ENCODE measurements at places on chromosomes 6 and 20.

GRCh38 chr6:140437619-140438345 is 1063.3 kb upstream of the CITED2 start:
- DNase-seq, result no peak

- no peak for DNase-seq
Observed at GRCh38 chr20:4063631-4064030, 48.3 kb upstream of the RNF24 start.

- DNase-seq, result no peak
Observed at GRCh38 chr20:8425016-8425415, 292.9 kb downstream of the PLCB1 start.

GRCh38 chr6:47286301-47286700 is 23.4 kb downstream of the TNFRSF21 start:
- DNase-seq, result no peak

GRCh38 chr6:41039060-41039998 is at the start of gene UNC5CL:
Gene UNC5CL, minus strand, starts transcription at chr6:41039221. Its CDS starts 4,147 bp downstream, at chr6:41035074.
- peak; percentile 82 for DNase-seq

GRCh38 chr6:79034865-79035264 is 43.2 kb downstream of the PHIP start:
- no peak for DNase-seq

GRCh38 chr6:123640567-123641187 is 3.9 kb upstream of the TRDN start:
- DNase-seq, result no peak

DNA sequence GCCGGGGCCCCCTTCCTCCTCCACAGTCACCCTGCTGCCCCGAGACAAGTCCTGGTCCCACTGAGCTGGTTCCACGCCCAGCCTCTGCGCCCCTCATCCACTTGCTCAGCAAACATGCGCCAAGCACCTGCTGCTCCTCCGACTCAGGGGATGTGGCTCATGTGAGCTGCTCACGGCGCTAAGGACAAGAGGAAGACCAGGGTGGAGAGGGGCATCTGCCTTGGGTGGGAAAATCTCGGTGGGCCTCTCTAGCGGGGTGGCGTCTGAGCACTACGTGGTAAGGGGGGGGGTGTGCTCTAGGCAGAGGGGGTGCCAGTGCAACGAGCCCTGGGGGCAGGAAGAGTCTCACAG is 4.5 kb downstream of the LAMA5 start:
- DNase-seq, result no peak

DNA sequence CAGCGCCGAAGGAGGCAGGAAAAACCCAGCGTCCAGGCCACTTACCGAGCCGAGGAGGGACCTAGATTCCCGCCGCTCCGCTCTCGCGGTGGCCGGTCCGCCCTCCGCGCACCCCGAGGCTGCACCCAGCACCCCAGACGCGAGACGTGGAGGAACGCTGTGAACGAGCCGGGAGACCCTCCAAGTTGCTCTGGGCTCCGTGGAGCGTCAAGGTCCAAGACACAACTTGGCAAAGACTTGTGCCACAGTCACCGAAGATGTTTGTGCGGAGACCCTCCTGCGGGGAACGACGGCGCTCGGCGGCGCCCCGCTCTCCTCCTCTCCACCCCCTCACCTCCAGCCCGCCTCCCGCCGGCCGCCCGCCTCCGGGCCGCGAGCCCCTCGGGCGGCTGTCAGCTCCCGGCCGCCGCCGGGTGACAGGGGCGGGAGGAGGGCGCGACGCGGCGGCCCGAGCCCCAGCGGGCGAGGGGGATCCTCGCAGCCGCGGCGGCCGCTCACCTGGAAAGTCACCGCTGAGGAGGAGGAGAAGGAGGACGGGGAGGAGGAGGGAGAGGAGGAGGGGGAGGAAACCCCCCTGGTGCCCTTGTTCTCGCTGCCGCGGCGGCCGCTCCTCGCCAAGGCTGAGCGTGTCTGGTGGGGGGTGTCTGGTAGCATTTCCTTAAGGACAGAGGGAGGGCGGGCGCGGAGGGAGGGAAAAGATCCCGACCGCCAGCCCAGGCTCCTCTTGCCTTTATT is 637 bp upstream of the HIVEP2 start:
- peak; percentile 74 for DNase-seq

- DNase-seq, result no peak
Observed at GRCh38 chr20:8223091-8223870, 91.2 kb downstream of the PLCB1 start.

GRCh38 chr6:37793067-37793466 is 26.5 kb upstream of the ZFAND3 start:
- no peak for DNase-seq

DNA sequence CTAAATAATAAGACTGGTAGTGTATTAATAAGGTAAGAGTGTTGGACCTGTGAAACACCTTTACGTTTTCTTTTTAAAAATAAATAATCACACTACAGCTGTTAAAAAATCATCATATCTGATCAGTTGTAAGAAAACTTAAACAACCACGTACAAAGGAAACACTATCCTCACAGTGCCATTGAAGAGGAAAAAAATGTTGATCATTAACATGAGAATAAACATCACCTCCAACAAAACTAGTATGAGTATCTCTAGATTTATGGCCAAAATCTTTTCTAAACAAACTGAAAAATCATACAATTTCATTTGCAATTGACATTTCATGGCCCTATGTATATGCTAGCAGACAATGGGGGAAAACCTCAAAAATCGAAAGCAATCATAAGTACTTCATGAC is 590 bp downstream of the EYS start:
- DNase-seq, result no peak

- DNase-seq, result no peak
Observed at GRCh38 chr6:30826961-30827342, 57.4 kb upstream of the DDR1 start.

DNA sequence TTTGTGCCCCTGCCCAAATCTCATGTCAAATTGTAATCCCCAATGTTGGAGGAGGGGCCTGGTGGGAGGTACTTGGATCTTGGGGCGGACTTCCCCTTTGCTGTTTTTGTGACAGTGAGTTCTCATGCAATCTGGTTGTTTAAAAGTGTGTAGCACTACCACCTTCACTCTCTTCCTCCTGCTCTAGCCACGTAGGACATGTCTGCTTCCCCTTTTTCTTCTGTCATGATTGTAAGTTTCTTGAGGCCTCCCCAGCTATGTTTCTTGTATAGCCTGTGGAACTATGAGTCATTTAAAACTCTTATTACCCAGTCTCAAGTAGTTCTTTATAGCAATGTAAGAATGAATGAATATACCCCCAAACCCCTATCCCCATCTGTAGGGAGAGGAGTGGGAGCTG is 1013.7 kb upstream of the MAP3K7 start:
- no peak for DNase-seq

DNA sequence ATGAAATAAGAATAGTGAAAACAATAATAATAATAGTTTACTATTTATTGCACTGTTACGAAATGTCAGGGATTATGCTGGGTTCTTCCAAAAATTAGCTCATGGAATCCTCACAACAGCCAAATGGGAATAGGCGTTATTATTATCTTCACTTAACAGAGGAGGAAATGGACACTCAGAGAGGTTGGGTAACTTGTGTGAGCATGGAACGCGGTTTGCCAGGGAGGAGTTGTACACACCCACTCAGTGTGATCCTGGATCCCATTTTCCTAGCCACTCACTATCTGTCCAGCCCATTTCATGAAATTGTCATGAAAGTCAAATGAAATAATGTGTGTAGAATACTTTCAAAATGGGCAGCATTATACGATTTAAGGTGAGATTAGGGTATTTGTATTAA is 4.6 kb downstream of the NELFCD start:
- no peak for DNase-seq

GRCh38 chr6:159828074-159828473 is 28.0 kb downstream of the PNLDC1 start:
- no peak for DNase-seq

DNA sequence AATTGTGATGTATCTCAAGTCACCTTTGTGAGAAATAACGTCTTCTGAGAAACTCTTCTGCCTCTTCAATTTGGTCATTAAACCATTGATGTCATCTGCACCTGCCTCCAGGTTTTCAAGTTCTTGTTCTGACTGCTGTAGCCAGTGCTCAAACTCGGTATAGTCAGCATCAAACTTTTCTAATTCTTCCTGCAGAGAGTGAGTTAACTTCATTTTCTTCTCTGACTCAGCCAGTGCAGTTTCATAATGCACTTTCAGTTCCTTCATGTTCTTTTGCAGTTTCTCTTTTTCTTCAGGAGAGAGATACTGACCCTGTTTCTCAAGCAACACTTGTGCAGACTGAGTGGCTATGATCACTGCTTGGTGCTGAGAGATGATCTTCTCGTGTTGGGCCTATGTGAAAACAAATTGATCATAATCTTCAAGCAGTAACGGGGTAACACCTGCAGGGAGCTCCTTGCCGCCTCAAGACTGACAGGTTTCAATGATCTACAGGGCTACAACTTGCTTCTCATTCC is 48.8 kb downstream of the DST start:
- DNase-seq, result peak; percentile 9

- no peak for DNase-seq
Observed at GRCh38 chr6:15363164-15363522, 117.3 kb downstream of the JARID2 start.

DNA sequence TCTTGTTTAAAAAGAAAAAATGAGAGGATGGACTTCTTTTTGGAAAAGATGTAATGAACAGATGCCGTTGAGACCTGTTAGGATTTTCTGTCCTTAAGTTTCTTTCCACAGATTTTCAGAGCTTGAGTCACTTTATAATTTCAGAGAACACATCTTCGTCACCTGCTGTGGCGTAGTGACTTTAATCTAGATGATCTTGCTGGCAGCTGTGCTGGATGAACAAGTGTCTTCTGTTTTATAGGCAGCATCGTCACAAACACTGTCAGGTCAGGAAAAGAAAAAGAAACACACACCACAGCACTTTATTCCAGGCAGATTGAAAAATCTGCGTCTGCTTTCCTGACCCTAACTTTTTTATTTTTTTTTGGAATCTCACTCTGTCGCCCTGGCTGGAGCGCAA is 35.7 kb upstream of the GCNT2 start:
- no peak for DNase-seq

GRCh38 chr6:170048615-170049256 is 242.1 kb downstream of the DLL1 start:
- no peak for DNase-seq

- no peak for DNase-seq
Observed at GRCh38 chr6:158038291-158039177, 56.9 kb downstream of the SYNJ2 start.

- DNase-seq, result no peak
Observed at GRCh38 chr6:53579338-53579737, 34.4 kb upstream of the GCLC start.

DNA sequence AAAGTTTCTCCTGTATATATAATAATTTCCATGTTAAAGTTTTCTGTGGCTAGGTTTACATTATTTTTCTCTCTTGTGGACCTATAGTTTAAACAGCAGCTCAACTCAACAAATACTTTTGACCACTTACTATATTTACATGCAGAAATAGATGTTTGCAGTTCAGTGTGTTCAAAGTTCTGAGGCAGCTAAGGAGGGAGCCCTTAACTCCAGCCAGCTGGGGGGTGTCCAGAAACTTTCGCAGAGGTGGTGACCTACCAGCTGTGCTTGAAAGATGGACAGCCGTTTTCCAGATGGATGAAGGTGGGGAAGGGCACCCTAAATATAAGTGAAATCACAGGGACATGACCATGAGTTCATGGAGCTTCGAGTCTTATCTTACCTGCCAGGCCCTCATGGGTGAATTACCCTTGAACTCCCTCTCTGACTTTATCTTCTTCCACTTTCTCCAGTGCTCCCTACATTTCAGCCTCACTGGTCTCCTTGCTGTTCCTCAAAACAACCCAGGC is 33.4 kb downstream of the DHX35 start:
- no peak for DNase-seq

DNA sequence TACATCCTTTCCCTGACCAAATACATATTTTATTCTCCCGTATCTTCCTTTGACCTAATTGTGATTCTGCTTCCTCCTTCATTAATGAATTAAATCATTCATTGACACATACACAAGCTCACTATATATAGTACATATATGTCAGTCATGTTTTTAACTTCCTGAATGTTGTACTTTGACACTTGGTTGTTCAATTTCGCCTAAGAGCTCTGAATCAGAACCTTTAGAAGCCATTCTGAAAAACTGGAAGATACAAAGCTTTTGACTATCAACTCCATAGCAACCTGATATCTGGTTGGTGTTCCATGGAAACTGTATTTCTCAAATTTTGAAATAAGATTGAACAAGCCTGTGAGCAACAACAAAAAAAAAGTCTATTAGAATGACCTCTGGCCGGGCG is 27.3 kb upstream of the HFE start:
- DNase-seq, result no peak

DNA sequence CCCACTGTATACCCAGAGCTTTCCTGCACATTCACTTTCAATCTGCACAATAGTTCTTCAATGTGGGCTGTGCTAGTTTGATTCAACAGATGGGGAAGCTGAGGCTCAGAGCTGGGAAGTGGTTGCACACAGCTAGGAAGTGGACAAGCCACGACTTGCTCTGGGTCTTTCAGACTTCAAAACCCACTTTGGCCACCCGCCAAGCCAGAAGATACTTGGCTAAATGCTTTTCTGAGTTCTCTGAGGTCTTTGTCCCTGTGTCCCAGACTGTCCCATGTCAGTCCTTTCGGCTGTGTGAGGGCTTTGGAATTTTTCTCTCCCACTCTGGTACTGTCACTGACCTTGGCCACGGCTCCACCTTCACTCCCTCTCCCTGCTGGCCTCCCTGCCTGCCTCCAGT is 10.6 kb downstream of the PDYN start:
- DNase-seq, result no peak

GRCh38 chr6:3147914-3148757 is 9.2 kb downstream of the TUBB2A start:
- no peak for DNase-seq

DNA sequence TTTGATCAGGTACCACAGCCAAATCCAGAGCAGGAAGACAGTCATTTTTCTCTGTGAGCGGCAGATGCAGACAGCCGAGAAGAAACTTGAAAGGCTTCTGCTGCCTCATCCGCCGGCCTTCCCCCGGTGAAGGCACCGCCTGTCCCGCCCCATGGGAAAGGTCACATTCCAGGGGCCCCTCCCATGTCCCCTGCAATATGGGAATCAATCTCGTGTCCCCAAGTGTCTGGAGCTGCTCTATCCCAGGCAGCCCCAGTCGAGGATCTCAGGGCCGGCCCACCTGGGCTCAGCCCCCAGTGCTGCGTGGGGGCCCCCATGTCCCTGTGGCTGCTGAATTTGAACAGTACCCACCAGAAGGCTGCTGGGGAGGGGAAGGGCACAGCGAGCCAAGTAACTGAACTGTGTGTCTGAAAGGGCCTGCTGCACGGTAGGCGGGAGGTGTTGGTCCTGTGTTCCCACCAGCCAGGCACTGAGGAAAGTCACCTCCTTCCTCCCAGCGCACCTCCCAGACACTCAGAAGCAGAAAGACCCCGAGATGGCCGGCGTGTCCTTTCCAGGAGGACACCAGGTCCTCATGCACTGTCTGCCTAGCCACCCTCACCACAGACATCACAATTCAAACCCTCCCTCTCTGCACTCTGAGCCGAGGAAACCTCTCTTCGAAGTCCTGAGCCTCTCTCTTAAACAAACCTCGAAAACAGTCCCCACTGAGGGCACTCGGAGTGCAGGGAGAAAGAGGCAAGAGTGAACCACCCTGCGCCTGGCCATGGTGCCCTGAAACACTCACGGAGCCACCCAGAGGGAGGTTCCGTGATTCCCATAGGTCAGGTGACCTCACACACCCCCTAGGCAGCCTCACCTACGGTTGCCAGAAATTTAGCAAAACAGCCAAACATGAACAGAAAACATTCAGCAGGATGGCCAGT is 99.3 kb downstream of the PSMB1 start:
- no peak for DNase-seq

- DNase-seq, result no peak
Observed at GRCh38 chr6:168165891-168166290, 86.9 kb upstream of the FRMD1 start.

GRCh38 chr6:98498866-98499265 is 335.5 kb upstream of the POU3F2 start:
- DNase-seq, result no peak
